K562 (cell line): ENCODE measurements at places on chromosomes 1 and 21. TPM values are rescaled to one million over a fixed set of nuclear protein-coding genes. Genes with fewer than 3 reads are reported as not detected.

Gene ZBED6
- 16.1 and 16.6 TPM in 2 replicates for total RNA-seq

- no peak overlapping the region for H3K27ac ChIP-seq
- H3K27me3 ChIP-seq = peaks cover 44% of the 10 kb centered on the region
- H3K4me1 ChIP-seq = no peaks in the 10 kb centered on the region
- no peak for DNase-seq
- H3K36me3 ChIP-seq = no peaks in the 10 kb centered on the region
Observed at GRCh38 chr21:41378849-41379248, 17.0 kb downstream of the MX2 start.

Gene SPRR2A
- not detected in 2 replicates for total RNA-seq

DNA sequence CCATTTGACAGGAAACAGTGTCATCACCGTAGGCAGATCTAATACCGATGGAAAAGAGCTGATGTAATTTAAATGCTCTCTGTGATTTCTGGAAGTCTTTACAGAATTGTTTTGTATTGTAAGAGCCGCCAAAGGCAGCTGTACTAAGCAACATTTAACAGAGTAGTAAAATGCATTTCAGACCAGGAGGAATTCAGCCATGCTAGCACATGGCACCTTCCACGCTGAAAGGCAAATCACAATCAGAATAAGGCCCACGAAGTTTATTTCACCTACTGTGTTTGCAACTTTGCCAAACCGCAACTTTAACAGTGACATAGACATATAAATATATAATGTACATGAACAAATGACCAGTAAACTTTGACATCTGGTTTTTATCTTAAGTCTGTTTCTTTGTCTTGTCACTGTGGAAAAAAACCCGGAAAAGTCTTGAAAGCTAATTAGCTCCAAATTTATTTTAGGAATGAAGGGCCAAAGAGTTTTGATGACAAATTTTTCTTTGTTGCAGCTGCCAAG, 26.1 kb upstream of the DISC1 start:
- no peaks in the 10 kb centered on the region for H3K36me3 ChIP-seq
- DNase-seq = no peak
- no peak overlapping the region for H3K4me3 ChIP-seq

DNA sequence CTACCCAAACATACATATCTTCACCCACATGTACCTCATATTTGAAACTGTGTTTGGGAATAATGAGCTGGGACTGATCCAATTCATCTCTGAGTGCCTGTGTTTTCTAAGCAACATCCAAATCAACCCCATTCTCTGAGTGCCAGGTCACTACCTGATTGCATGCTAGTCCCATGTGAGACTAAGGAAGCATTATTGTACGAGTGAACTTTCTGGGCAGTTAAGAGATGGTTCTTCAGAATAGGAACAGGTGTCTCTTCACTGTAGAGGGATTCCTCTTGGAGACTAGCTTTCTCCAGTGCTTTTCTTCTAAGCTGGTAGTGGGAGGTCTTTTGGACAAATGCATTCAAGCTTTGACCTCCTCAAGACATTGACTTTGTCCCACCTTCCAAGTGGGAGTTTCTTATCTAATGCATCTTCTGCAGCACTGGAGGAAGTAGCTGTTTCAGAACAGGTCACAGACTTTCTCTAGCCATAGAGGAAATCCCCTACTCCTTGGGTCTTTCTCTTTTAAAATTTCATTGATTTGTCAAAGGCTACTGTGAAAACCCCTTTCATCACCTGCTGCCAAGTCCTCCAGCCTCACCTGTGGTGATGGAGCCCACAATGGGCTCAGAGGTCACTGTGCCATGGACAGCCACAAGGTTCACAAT, 172.0 kb upstream of the KIAA0040 start:
- peaks cover 9% of the 10 kb centered on the region; the same call in 2 of the 3 replicates for H3K27me3 ChIP-seq
- H3K4me1 ChIP-seq = no peaks in the 10 kb centered on the region
- H3K27ac ChIP-seq = no peak overlapping the region
- no peak overlapping the region for H3K4me3 ChIP-seq
- no peak for DNase-seq

- peaks cover 3% of the 10 kb centered on the region; the same call in 1 of the 3 replicates for H3K4me1 ChIP-seq
- no peak for DNase-seq
- H3K4me3 ChIP-seq = no peak overlapping the region
- no peaks in the 10 kb centered on the region for H3K36me3 ChIP-seq
- no peak overlapping the region for H3K27ac ChIP-seq
Observed at GRCh38 chr1:183582021-183582713, 8.1 kb downstream of the NCF2 start.

DNA sequence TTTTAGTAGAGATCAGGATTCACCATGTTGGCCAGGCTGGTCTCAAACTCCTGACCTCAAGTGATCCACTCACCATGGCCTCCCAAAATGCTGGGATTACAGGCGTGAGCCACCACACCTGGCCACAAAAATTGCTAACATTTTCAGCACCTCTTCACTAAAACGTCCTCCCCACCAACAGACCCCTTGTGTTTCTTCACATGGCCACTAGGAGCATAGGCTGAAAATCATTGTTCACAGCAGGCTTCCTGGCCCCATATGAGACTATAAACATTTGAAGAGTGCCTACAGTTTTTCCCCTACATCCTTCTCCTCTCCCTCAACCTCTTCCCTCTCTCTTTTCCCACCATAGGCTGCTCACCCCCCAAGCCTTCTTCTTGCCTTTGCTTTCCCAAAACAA, 28.0 kb upstream of the SFPQ start:
- peak; percentile 68 for DNase-seq
- H3K27me3 ChIP-seq = no peaks in the 10 kb centered on the region
- H3K4me3 ChIP-seq = no peak overlapping the region
- no peaks in the 10 kb centered on the region for H3K36me3 ChIP-seq
- H3K27ac ChIP-seq = no peak overlapping the region
- H3K4me1 ChIP-seq = peaks cover 8% of the 10 kb centered on the region; the same call in 2 of the 3 replicates

Gene STPG1
- total RNA-seq = 7.2 and 7.6 TPM in 2 replicates

Gene ZNF695
- 10.9 and 13.7 TPM in 2 replicates for total RNA-seq

DNA sequence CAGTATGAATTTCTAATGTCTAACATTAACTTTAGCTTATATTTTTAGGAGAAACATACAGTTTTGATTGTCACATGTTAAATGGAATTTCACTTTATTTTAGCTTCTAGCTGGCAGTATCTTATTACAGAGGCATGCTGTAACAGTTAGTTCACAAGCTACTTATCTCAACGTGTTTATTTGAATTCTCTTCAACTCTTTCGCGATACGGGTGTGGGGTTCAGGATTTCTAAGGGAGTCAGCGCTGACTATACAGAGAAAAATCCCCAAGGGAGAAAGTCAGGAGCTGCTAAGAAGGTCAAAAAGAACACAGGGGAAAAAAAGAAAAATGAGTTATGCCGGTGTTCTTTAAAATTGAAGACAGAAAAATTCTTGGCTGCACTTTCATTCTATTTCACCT, 296.2 kb downstream of the VAV3 start:
- no peak overlapping the region for H3K4me3 ChIP-seq
- no peaks in the 10 kb centered on the region for H3K27me3 ChIP-seq
- no peaks in the 10 kb centered on the region for H3K36me3 ChIP-seq

- no peak overlapping the region for H3K4me3 ChIP-seq
- H3K4me1 ChIP-seq = no peaks in the 10 kb centered on the region
- DNase-seq = no peak
Observed at GRCh38 chr1:78543941-78544643, 53.3 kb downstream of the PTGFR start.

GRCh38 chr1:15325375-15326085, 78.5 kb downstream of the FHAD1 start:
- DNase-seq = no peak
- H3K27ac ChIP-seq = no peak overlapping the region
- H3K27me3 ChIP-seq = no peaks in the 10 kb centered on the region; the same call in 1 of the 3 replicates
- H3K36me3 ChIP-seq = no peaks in the 10 kb centered on the region

Gene PLA2G2A
- total RNA-seq = 0.18 TPM in 1 of 2 replicates, not detected in the other
